SK-N-SH (cell line): ENCODE measurements at places on chromosomes 7 and 10.

DNA sequence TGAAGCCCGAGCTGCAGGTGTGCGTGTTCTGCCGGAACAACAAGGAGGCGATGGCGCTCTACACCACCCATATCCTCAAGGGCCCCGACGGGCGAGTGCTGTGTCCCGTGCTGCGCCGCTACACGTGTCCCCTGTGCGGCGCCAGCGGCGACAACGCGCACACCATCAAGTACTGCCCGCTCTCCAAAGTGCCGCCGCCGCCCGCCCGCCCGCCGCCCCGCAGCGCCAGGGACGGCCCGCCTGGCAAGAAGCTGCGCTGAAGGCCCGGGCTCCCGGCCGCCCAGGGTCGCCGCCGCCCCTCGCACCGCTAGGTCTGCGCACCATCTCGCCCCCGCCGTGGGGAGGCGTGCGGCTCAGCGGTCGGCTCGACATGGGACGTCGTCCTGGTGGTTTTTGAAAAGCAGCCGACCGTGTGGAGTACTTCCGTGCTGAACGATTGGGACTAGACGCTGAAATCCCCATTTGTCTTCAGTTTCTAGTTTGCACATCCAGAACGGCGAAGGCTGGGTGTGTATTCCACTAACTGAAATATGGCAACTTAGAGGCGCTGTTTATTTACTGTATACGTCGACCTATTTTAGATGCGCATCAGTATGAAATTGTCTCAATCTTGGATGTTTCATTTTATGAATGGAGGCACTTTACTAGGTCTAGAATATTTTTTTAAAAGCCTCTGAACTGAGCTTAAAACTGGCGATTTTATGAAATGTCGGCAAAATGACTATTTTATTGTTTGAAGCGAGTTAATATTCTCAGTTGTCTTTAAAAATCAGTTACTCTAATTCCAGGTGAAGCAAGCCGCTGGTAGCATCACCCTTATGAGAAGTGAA, 1.1 kb downstream of the NANOS1 start:
- no peak overlapping the region for H3K4me3 ChIP-seq
- H3K27me3 ChIP-seq = no peaks in the 10 kb centered on the region
- peak; percentile 77 for DNase-seq
- peaks cover 27% of the 10 kb centered on the region for H3K36me3 ChIP-seq

GRCh38 chr7:1693991-1694524, 24.0 kb downstream of the ELFN1 start:
- no peaks in the 10 kb centered on the region for H3K36me3 ChIP-seq
- H3K4me3 ChIP-seq = no peak overlapping the region
- peaks cover 10% of the 10 kb centered on the region; the same call in 1 of the 2 replicates for H3K27me3 ChIP-seq
- peak; percentile 80 for DNase-seq
- H3K4me1 ChIP-seq = peaks cover 30% of the 10 kb centered on the region; the same call in 1 of the 2 replicates
- H3K27ac ChIP-seq = no peak overlapping the region; the same call in 1 of the 2 replicates

DNA sequence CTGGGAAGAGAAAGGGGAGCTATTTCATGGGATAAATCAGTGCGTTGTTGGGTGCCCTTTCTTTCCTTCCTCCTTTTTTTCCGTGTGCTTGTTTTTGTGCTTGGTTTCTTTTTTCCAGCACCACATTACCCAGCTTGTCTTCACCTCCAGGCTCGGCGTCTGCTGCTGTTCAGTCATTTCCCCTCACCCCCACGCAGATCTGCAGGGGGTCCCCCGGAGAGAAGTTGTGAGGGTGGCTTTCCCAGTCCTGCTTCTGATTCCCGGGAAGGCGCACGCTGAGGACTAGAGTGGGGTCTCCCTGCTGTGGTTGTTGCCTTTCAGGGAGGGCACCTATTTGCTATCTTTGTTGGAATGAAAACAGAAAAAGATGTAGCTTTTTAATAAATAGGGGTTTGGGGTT, 1.6 kb downstream of the CAMK1D start:
- H3K36me3 ChIP-seq = no peaks in the 10 kb centered on the region
- H3K27me3 ChIP-seq = no peaks in the 10 kb centered on the region
- DNase-seq = no peak
- peak overlapping the region; percentile 86 for H3K4me3 ChIP-seq

DNA sequence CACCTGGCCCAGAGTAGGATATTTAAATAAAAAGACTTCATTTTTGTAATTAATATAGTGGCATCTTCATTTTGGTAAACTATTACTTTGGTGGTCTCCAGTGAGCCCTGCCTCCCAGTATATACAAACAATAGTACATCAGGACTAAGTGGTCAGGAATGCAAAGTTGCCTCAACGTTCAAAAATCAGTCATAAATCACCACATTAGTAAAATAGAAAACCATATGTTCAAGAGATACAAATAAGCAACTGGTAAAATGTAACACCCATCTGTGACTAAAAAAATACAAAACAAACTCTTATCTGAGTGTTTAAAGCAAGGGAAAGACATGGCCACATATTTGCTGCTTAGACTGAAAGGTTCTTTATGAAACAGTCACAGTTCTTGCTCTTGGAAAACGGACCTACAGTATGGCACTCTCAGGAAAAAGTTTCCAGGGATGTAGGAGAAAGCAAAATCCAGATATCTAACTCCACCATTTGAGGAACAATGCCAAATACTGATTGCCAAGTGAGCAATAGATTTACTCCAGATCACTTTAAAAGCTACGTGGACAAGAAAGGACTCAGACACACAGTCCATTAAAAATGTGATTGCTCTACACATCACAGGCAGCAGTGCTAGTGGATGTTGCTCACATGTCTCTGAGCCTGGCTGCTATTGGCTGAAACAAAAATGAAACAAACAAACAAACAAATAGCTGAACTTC, 15.1 kb upstream of the RHOBTB1 start:
- no peak overlapping the region for H3K4me3 ChIP-seq
- peaks cover 28% of the 10 kb centered on the region for H3K4me1 ChIP-seq
- H3K27me3 ChIP-seq = no peaks in the 10 kb centered on the region

DNA sequence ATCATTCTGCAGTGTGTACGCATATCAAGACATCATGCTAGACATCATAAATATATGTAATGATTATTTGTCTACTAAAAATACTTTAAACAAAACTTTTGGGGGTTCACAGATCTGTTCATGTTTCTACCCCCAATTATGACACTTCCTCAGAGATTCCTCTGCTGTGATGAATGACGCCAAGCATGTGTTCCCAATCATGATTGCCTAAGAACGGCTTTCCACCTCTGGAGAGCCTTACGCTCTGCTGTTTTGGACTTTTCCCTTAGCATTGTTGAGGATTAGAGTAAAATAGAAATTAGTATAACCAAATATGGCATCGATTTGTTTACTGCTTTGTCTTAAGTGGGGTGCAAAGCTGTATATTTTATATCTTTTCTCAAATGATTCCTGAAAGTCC, 236.3 kb upstream of the IGFBP3 start:
- no peak overlapping the region for H3K27ac ChIP-seq
- no peak for DNase-seq
- no peaks in the 10 kb centered on the region for H3K36me3 ChIP-seq
- H3K4me1 ChIP-seq = no peaks in the 10 kb centered on the region; the same call in none of the 2 replicates
- H3K4me3 ChIP-seq = no peak overlapping the region
- no peaks in the 10 kb centered on the region for H3K27me3 ChIP-seq
